ENCODE measurements at places on chromosomes 11 and 22.

- no peak overlapping the region for H3K27ac ChIP-seq
- DNase-seq = no peak
- H3K36me3 ChIP-seq = peaks cover 48% of the 10 kb centered on the region
- H3K4me1 ChIP-seq = peaks cover 39% of the 10 kb centered on the region
- no peak overlapping the region for H3K4me3 ChIP-seq
Observed at GRCh38 chr22:20940186-20940651, 23.0 kb downstream of the CRKL start.

GRCh38 chr11:96464700-96465307, 75.0 kb downstream of the JRKL start:
- H3K27me3 ChIP-seq = peaks cover 44% of the 10 kb centered on the region
- H3K36me3 ChIP-seq = peaks cover 6% of the 10 kb centered on the region
- no peak overlapping the region for H3K4me3 ChIP-seq
- peak; percentile 67 for DNase-seq

- H3K4me1 ChIP-seq = no peaks in the 10 kb centered on the region
- no peak overlapping the region for H3K4me3 ChIP-seq
- no peak overlapping the region for H3K27ac ChIP-seq
- peaks cover 11% of the 10 kb centered on the region for H3K27me3 ChIP-seq
Observed at GRCh38 chr22:45422237-45422983, 8.9 kb downstream of the RIBC2 start.

DNA sequence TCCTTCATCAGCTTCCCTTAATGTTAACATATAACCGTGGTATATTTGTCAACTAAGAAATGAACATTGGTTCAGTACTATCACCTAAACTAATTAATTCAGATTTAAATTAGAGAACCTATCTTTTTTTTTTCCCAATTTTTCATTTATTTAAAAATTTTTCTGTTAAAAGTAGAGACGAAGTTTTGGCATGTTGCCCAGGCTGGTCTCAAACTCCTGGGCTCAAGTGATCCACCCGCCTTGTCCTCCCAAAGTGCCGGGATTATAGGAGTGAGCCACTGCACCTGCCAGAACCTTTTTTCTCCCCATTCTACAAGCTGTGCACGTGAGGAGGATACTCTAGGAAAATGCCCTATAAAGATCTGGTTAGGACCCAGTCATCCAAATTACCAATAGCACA, 3.6 kb downstream of the EI24 start:
- H3K36me3 ChIP-seq = peaks cover 69% of the 10 kb centered on the region
- H3K4me1 ChIP-seq = peaks cover 5% of the 10 kb centered on the region
- DNase-seq = no peak
- no peak overlapping the region for H3K4me3 ChIP-seq
- no peaks in the 10 kb centered on the region for H3K27me3 ChIP-seq
- no peak overlapping the region for H3K27ac ChIP-seq

DNA sequence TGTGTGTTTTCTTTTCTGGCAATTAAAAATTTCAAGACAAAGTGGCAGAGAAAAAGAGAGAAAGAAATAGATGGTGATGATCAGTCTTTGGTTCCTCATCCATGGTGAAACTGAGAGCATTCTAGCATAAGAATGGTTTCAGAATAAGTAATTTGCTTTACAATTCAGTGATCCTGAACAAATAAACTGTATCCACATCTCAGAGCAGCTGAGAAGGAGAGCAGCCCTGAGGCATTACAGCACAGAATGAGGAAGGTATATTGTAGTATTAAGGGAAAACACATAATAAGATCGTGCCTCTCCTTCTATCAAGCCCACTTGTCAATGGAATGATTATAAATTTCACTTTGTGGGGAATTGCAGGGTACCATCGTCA, 17.4 kb downstream of the LUZP2 start:
- no peaks in the 10 kb centered on the region for H3K4me1 ChIP-seq
- peaks cover 65% of the 10 kb centered on the region for H3K27me3 ChIP-seq
- H3K4me3 ChIP-seq = no peak overlapping the region
- DNase-seq = no peak

All from MCF 10A (cell line).